Osteocyte (in vitro differentiated cells): ENCODE measurements at places on chromosomes 3 and 15. TPM values are rescaled to one million over a fixed set of nuclear protein-coding genes. Genes with fewer than 3 reads are reported as not detected.

MFSD1 gene
- total RNA-seq, result 55.0 and 55.6 TPM in 2 replicates

IDH2 gene
- 93.0 and 101 TPM in 2 replicates for total RNA-seq

EPHB1 gene
- total RNA-seq, result 0.75 and 1.1 TPM in 2 replicates

BTLA gene
- total RNA-seq, result not detected in 2 replicates

GOLIM4 gene
- total RNA-seq, result 39.7 and 40.5 TPM in 2 replicates

CNTN3 gene
- 0.29 and 0.35 TPM in 2 replicates for total RNA-seq

GHRL gene
- 0.59 and 0.91 TPM in 2 replicates for total RNA-seq

SAXO2 gene
- total RNA-seq, result 1.4 and 2.0 TPM in 2 replicates

ATOSA gene
- 33.6 and 37.1 TPM in 2 replicates for total RNA-seq

CCNL1 gene
- total RNA-seq, result 93.0 and 116 TPM in 2 replicates

ERICH6 gene
- total RNA-seq, result 0.83 TPM in 1 of 2 replicates, not detected in the other

- DNase-seq, result no peak
Measured at GRCh38 chr3:66487465-66487864, 13.4 kb downstream of the LRIG1 start.

DNA sequence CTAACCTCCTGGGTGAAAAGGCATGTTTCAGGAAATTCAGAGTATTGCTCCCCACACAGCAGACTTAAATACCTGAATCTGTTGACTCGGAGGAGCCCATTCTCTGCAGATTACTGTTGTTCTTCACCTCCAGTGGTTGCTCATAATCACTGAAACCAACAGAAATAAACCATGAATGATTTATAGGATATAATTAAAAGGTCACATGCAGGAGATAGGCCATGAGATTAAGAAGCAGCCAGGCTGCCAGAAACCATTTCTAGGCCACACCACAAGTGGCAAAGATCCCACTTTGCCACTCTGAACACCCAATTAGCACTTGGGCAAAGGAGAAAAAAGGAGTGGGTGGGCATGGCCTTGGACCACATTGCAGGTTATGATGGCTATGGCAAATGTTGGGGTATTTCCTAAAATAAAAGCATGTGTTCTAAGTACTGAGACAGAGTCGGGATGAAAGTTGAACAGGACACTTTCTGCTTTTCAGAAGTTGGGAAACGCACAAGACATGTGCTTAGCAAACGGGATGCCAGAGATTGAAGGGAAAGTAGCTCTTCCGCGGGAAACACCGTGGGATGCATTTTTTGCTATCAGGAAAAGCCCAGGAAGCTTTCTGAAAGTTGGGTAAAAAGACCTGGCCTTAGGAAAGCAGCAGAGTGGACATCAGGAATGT, 1.5 kb downstream of the CDC25A start:
- no peak for DNase-seq

DNA sequence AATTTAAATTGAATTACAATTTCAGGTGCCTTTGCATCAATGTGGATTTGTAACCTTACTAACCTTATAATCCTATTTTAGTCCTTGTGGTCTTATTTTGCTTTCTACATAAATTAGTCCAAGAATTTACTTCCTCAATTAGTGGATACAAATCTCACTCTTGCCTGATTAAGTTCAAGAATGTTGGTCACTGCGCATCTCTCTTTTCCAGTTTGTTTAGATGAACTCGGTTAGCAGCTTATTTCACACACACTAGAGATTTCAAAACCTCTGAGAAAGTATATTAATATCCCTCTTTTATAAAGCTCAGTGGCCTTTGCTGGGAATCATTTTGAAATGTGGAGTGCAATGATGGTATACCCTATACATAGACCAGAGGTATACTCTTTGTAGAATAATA, 243.4 kb downstream of the DTWD1 start:
- no peak for DNase-seq

DNA sequence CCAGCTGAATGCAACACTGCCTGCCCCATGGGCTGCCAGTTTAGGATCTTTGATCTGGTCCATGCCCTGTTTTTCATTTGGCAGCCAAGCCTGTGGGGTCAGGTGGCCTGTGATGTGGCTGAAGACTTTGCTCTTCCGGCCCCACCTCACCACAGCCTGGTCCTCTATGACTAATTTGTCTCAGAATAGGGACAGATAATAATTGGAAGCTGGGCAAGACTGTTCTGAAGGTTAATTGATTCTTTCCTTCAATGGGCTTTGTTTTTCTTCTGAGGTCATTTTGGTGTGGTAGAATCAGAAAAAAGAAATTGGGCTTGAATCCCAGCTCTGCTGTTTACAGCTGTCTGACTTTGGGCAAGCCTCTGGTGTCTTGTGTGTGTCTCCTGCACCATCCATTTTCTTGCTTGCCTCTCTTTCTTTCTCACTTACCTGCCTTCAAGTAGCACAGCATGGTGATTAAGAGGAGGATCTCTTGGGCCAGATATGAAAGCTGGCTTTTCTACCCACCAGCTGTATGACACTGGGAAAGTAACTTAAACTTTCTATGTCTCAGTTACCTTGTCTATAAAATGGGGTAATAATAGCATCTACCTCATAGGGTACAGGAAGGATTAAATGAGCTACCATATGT, 24.2 kb downstream of the ABHD2 start:
- DNase-seq, result no peak

GRCh38 chr3:75001330-75001729, 386.9 kb upstream of the CNTN3 start:
- DNase-seq, result no peak

DNA sequence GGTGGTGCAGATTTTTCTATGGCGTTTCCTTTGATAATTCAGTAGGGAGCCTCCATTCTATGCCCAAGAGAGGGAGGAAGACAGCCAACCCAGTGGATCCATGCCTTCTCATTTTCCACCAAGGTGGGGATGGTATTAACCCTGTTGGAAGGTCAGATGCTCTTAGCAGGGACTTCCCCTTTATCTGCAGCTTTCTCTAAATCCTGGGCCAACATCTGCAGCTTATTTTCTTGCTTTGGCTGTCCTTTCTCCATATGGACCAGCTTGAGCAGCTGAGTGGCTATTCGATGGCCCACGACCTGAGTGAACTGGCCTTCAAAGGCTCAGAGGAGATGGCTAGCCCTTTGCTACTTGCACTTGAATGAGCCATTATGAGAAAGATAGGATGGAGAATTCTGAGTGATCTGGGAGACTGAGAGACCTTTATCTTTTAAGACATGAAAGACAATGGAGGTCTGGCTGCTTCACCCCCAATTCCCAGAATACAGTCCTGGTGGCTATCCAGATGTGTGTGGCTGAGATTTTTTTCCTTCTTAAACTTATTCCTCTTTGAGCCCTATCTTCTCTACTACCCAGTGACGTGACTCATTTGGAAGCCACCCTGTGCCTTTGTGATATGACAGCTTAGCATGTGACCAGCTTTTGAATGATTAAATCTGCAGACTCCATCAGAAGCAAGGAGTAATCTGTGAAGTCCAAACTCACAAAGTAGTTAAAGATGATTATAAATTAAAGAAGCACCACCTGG, 39.6 kb upstream of the TRAK1 start:
- DNase-seq, result no peak

GRCh38 chr15:75786575-75786947, 56.7 kb upstream of the UBE2Q2 start:
- no peak for DNase-seq
